Activated CD4-positive, alpha-beta memory T cell treated with anti-CD3 and anti-CD28 coated beads for 36 hours (primary cell): ENCODE measurements at places on chromosomes 6 and 20.

GRCh38 chr20:10605547-10606195 is 68.1 kb downstream of the JAG1 start:
- DNase-seq: no peak

- DNase-seq: no peak
These were observed 54.5 kb upstream of the EYA2 start for GRCh38 chr20:46840054-46840729.

GRCh38 chr20:62738025-62738881 is 29.6 kb downstream of the NTSR1 start:
- peak; percentile 8 for DNase-seq

GRCh38 chr20:63737945-63738686 is 1.5 kb upstream of the SLC2A4RG start:
- DNase-seq: peak; percentile 41

DNA sequence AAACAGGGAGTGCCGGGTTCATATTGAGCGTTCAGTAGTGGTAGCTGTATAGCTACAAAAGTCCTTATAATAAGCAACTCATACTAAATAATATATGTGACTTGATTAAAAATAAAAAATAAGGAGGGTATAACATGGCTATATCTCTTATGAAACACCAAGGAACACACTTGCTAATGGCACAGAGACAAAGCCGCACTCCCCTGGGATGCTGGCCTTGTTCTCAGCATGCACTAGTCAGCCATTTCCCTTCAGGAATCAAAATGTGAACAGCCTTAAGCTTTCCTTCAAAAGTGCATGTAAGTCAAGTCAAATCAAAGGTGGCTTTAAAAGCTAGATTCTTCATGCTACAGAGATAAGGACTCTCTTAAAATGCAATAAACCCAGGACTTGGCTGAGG is 9.4 kb downstream of the HMGCLL1 start:
- no peak for DNase-seq

GRCh38 chr6:41064841-41065240 is 7.3 kb downstream of the OARD1 start:
- DNase-seq: no peak

DNA sequence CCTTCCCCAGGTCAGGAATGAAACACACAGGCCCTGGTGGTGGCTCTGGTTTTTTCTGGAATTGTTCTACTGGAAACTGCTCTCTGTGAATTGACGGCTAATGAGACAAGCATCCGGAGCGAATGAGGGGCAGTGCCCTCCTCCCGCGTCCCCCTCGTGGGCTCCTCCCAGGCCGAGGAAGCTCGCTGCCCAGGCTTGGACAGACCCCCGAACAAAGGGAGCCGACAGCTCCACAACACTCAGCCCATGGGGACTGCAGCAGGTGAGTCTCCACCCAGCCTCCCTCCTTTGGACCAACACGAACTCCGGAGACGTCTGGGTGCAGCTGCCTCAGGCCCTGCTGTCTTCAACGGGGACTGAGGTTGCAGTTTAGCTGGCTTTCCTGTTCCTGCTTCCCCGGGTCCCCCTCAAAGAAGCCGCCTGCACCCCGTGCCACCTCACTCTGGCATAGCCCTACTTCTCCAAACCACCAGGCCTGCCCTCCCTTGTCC is 31.3 kb upstream of the AFDN start:
- no peak for DNase-seq

GRCh38 chr20:8764344-8764962 is 304.4 kb upstream of the PLCB4 start:
- no peak for DNase-seq

- DNase-seq: no peak
These were observed 25.1 kb downstream of the CD83 start for GRCh38 chr6:14142511-14143223.

DNA sequence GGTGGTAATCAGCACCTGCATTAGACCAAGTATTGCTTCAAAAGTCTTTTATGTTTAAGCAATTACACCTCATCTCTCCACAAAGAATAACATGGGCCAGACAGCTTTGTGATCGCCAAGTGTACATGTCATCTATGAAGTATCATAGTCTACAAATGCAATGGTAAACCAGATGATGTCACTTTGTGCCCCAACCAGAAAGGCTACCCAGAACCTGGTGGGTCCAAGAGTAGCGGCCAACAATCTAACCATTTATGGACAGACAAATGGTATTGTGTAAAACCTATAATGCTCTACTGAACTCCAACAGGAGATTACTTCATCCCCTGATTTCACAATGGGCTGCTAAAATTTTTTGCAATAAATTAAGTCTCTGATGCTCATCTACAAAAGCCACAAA is 295.9 kb downstream of the GMDS start:
- no peak for DNase-seq

GRCh38 chr6:167428664-167429333 is 103.9 kb downstream of the TTLL2 start:
- DNase-seq: no peak

- DNase-seq: no peak
These were observed 1.1 kb upstream of the CDC5L start for GRCh38 chr6:44386364-44386928.

GRCh38 chr20:35232575-35232974 is 6.1 kb downstream of the MMP24 start:
- no peak for DNase-seq

GRCh38 chr6:43766500-43766853 is 3.5 kb upstream of the VEGFA start:
- DNase-seq: no peak

DNA sequence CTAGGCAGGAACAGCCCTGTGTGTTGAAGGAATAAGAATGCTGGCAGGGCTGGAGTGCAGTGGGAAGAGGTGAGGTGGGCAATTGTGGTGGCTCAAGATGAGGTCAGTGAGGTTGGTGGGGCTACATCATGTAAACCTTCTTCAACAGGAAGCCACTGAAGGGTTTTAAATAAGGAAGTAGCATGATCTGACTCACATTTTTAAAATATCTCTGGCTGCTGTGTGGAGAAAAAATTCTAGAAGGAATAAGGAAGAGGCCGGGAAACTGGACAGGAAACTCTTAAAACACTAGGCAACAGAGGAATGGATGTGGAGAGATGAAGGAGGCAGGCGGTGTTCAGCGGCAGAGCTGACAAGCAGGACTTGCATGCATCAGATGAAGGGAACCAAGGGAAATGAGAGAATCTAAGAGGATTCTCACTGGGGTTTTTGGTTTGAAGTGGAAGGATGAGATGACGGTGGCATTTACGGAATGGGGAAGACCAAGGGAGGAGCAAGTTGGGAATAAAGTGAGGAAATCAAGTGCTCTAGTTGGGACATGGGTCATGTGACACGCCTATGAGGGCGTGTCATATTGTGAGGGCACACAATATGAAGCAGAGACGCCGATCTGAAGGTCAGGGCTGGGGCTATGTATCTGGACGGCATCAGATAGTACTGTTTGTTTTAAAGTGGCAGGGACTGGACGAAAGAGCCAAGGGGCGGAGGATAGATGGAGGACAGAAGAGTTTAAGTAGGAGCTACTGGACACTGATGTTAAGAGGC is 18.2 kb downstream of the TMEM242 start:
- DNase-seq: no peak

DNA sequence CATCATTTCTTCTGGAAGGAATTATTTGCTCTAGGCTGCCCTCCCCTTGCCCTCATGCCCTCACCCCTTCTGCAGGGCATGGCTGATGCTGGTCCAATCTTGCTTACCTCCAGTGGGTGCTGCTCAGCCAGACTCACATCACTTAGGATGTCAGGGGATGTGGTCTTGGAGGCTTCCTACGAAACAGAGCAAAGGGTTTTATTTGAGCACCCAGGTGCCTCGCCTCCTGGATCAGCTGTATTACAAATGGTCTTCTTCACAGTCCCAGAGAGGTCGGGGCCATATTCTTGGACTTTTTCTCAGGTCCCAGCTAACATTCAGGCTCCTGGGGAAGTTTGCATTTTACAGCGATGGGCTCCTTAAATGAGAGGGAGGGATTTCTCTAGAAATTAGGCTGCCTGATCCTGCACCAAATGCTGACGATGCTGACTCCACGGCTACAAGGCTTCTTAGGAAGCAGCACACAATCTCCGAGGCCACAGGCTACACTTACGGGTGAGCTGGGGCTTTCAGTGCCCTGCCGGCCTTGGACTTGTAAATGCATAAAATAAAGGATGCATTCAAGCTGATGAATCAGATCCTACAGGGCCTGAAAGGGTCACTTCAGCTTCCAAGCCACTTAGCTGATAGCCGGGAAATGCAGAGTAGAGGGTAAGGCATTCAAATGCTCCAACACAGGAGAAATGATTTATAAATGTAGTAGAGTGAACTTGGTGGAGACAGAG is 159.8 kb upstream of the ECI2 start:
- no peak for DNase-seq

DNA sequence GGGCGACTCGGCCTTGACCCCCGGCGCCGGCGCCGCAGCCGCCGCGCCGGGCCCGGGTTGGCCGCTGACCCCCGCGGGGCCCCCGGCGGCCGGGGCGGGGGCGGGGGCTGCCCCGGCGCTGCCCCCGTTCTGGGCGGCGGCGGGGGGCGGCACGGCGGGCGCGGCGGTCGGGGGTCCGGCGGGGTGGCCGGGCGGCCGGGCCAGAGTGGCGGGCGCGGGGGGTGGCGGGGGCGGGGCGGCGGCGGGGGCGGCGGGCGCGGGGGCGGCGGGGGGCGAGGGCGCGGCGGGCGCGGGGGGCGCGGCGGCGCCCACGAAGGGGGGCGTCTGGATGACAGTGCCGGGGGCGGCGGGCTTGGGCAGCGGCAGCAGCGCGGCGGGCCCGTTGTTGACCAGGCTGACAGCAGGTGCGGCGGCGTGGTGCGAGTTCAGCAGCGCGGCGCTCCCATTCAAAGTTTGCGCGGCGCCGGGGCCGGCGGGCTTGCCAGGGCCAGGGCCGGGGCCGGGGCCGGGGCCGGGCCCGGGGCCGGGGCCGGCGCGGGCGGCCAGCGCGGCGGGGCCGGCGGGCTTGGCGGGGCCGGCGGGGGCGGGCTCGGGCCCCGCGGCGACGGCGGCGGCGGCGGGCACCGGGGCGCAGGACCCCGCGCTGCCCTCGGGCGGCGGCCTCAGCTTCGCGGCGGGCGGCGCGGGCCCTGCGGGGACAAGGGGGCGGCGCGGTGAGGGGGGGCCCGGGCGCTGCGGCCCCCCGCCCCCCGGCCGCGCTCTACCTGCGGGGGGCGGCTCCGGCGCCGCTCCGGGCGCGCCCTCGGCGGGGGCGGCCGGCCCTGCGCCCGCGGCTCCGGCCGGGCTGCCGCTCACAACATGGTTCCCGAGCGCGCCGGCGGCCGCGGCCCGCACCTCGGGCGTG is 659 bp downstream of the TAF4 start:
- DNase-seq: peak; percentile 26

DNA sequence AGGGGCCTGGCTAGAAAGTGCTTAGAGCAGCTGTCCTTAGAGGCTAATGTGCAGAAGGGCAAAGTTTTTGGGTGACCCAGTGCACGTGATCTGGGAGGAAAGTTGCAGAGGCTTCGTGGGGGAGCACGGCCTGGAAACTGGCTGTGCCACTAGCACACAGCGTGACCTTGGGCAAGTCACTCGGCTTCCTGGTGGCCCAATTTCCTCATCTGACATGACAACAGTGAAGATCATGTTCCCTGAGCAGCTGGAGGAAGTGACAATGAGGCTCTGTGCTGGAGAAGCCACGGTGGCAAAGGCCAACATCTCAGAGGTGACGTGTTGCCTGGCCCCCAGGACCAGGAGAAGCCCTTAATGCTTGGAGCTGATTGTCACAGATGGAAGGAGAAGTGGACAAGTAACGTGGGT is 99.5 kb downstream of the FOXC1 start:
- no peak for DNase-seq

DNA sequence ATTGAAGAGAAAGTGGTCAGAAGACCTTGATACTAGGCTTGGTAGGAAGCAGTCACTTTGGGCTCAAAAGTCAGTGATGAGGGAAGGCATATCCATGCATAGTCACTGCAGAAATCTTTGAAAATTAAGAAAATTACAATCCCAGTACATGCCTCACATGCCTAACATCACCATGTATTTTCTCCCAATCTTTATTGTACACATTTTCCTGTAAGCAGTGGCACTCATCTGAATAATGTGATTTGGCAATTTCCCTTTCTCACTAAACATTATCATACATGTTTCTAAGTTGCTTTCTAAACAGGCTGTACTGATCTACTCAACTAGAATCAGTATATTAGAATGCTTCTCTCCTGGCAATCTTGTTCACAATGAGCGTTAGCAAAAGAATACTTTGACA is 280.7 kb upstream of the SUPT3H start:
- no peak for DNase-seq

DNA sequence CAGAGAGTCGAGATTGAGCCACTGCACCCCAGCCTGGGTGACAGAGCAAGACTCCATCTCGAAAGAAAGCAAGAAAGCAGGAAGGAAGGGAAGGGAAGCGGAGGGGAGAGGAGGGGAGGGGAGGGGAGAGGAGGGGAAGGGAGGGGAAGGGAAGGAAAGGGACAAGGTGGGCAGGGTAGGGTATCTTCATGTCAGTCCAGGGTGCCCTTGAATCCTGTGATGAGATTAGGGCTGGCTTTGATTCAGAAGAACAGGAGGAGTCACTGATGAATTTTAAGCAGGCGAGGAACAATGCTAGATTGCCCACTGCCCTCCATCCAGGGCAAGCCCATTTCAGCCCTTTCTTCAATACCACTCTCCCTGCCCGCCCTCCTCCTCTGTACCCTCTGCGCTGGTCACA is 35.0 kb upstream of the EPB41L1 start:
- DNase-seq: no peak

DNA sequence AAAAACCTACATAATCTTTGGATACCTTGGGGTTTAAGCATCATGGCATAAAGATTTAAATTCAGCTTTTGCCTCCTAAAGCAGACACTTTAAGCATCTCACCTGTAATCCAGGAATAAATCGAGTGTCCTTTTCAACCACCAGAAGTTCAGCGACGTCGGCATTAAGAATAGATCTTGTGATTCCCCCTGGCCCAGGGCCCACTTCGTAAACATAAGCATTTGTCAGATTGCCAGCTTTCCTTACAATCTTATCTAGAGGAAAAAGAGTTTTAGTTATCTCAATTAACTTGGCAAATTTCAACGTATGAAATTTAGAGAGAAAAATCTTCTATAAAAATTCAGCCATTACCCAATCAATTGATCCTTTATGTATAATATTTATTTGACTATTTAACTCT is 3.2 kb downstream of the TFB1M start:
- DNase-seq: no peak

DNA sequence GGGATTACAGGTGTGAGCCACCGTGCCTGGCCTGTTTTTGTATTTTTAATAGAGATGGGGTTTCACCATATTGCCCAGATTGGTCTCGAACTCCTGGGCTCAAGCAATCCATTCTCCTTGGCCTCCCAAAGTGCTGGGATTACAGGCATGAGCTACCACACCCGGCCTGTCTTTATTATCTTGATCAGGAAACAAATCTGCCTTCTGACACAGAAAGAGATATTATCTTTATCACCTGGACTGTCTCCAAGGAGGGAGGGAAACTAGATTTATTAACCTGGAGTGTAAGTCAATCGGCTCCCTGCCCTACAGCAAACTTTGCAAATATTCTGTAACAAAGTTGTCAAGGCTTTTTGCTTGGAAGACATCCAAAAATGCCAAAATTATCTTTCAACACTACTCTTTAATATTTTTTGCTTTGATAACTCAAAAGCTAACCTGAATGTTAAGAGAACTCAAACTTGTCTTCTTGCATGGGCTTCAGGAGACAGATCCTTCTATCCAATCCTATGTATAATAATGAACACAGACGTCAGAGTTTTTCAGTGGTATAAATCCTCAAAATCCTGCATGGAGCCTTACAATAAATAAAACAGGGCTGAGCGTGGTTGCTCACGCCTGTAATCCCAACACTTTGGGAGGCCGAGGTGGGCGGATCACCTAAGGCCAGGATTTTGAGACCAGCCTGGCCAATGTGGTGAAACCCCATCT is 85.0 kb upstream of the LOC128125822 start:
- DNase-seq: no peak
